HT1080 (cell line): ENCODE measurements at places on chromosomes 2 and 18. TPM values are rescaled to one million over a fixed set of nuclear protein-coding genes. Genes with fewer than 3 reads are reported as not detected.

CCDC141 gene
- not detected in 2 replicates for total RNA-seq

DNA sequence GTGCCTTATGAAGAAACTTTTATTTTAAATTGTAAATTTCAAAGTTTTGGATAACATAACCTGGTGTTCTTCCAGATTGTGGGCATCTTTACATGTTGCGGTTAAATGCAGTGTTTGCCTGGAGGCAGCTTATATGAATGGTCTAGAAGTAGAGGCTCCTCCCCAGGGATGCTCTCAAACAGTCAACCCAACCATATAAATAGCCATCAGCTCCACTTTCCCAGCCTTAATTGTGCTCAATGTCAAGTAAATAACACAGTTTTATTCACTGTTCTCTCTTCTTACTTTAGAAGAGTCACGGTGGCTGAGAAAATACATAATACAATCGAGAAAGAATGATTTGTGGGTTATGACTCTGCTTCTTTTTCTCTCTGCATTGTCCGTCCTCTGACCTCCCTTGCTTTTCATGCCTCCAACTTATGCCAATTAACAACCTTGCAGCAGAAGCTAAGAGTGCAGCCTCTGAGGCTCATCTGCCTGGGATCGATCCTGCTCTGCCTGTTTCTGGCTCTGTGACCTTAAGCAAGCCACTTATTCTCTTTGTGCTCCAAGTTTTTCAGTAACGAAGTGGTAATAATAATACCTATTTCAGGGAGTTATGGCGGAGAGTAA is 100.3 kb downstream of the DAW1 start:
- no peak for DNase-seq

GRCh38 chr2:213119061-213119809 is 32.2 kb downstream of the IKZF2 start:
- DNase-seq, result peak; percentile 91

DNA sequence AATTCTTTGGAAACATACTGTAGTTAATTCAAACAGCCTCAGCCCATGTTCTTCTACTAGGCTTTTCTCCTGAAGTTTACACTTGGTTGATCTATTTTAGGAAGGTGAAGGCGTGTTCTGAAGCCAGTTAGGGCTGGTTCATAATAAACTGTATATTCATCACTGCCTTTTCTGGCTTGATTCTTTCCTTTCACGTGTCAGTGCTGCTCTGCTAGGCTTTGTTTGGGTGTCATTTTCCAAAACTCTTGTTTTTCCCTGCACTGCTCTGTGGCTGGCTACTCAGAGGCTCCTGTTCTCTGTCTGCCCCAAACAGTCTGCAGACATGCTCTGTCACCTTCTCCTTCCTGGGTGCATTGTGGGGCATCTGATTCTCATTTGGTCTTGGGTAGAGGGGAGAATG is 136.1 kb downstream of the PARD3B start:
- DNase-seq, result no peak

AOX1 gene
- total RNA-seq, result 27.6 and 30.8 TPM in 2 replicates

DNA sequence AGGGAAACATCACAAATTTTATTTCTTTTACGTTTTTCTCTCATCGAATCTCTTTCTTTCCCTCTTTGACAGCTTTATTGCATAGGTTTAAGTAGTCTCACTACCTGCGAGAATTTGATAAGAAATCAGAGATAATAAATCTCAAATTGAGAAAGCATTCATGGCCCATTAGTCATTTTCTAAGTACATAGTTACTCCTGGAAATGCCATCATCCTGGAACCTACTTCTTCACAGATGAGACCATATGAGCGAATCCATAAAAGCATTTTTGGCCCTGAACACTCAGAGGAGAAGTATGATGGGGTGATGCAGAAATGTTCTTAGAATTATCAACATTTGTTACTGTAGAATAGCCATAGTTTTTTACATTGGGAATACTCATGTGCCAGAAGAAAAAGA is 138.0 kb upstream of the ARHGAP28 start:
- no peak for DNase-seq

DNA sequence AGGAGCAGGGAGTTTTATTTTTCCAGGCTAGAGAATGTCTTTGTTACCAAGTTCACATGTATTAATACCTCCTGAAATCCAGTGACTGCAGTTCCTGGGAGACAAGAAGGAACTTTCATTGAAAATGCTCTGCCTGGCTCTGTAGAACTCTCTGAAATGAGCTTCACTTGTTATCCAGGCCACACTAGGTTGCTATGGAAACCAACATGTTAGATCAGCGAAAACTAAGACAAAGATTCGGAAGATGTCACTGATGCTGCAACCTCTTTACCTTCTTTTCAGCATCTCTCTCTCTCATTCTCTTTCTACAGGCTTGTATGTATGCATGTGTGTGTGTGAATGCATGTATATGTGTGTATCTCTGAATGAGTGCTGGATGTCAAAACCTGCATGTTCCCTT is 218.5 kb downstream of the TRIB2 start:
- no peak for DNase-seq

CERKL gene
- 0.03 TPM in 1 of 2 replicates, not detected in the other for total RNA-seq

DNA sequence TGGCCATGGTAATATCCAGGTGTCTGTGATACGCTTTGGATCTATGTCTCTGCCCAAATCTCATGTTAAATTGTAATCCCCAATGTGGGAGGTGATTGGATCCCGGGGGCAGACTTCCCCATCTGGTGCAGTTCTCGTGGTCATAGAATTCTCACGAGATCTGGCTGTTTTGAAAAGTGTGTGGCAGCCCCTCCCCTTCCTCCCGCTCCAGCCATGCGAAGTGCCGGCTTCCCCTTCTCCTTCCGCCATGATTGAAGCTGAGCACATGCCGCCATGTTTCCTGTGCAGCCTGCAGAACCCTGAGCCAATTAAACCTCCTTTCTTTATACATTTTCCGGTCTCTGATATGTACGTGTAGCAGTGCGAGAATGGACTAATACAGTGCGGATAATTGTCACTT is 42.5 kb downstream of the GPC1 start:
- no peak for DNase-seq

- DNase-seq, result no peak
Observed at GRCh38 chr2:10524851-10525572, 76.9 kb upstream of the ODC1 start.

GRCh38 chr2:112004253-112004645 is 50.8 kb upstream of the TMEM87B start:
- DNase-seq, result no peak

- no peak for DNase-seq
Observed at GRCh38 chr2:168231609-168232241, 15.7 kb downstream of the STK39 start.

GRCh38 chr18:55893948-55894347 is 306.0 kb upstream of the TCF4 start:
- DNase-seq, result no peak

DNA sequence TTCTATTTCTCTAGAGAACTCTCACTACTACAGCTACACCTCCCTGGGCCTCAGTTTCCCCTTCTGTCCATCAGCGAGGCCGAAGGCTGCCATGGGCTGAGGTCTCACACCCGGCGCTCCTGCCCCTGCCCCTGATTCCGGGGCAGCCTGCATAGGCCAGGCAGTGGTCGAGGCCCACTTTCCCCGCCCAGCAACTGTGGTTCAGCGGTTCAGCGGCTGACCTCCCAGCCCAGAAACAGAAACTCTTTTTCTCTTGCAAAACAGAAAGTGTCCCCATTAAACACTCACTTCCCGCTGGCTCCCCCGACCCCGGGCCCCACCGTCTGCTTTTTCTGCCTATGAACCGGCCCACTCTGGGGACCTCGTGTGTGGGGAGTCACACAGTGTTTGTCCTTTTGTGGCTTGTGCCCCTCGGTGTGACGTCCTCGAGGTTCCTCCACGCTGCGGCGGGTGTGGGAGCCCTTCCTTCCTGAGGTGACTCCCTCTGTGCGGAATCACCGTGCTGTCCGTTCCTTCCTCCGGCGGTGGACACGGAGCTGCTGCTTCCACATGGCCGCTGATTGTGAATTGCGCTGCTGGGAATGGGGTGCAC is 16.0 kb downstream of the PDCD1 start:
- no peak for DNase-seq

- no peak for DNase-seq
Observed at GRCh38 chr2:188309364-188309763, 17.7 kb downstream of the GULP1 start.

GRCh38 chr18:57833441-57834101 is 30.5 kb upstream of the ATP8B1 start:
- DNase-seq, result peak; percentile 61

DNA sequence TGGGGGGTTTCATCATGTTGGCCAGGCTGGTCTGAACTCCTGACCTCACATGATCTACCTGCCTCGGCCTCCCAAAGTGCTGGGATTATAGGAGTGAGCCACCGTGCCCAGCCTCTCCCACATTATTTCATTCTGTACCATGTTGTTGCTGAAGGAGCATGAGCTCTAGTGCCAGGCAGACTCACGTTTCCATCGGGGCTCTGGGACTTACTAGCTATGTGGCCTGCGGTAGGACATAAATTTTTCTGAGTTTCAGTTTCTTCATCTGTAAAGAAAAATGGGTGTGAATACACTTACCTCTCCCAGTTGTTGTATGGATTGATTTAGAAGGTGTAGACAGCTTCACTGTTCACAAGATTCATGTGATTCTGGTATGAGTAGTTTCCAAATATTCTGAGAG is 30.8 kb upstream of the CCL20 start:
- DNase-seq, result no peak

DNA sequence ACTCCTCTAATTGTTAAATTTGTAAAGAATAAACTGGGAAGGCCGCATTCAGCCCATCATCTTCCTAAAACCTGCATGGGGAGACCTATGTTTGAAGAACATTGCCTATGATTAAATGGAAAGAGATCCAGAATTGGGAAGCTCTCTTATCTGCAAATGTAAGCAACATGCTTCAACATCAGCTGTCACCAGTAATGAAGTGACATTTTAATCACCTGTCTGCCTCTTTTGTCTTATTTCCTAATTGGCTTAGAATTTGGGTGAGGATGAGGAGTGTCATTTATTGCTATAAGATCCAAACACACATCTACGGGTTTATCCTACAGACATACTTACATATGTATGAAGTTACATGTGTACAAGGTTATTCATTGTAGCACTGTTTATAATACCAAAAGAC is 26.0 kb upstream of the SSB start:
- DNase-seq, result no peak

ARHGAP28 gene
- 2.5 TPM in 1 of 2 replicates, not detected in the other for total RNA-seq

MARCHF7 gene
- 80.3 and 84.1 TPM in 2 replicates for total RNA-seq

DNA sequence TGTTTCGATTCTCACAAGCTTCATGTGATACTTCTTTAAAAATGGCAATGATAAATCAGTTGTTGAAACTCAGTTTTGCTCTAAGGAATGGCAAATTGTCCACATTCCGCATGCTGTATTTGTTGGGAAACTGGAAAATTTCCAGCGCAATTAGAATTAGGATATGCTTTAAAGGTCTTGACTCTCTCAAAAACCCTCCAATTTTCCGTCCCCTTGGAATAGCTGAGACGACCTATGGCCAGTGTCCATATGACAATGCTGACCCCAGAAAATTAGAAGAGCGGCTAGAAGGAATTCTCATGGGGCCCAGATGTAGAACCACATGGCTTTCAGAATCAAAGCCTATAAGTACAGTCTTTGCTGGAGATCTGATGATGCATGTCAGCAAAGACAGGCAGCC is 170.8 kb downstream of the TMEM18 start:
- DNase-seq, result no peak

GRCh38 chr2:25041307-25041927 is 459 bp upstream of the EFR3B start:
- peak; percentile 23 for DNase-seq

VWA3B gene
- not detected in 2 replicates for total RNA-seq

DNA sequence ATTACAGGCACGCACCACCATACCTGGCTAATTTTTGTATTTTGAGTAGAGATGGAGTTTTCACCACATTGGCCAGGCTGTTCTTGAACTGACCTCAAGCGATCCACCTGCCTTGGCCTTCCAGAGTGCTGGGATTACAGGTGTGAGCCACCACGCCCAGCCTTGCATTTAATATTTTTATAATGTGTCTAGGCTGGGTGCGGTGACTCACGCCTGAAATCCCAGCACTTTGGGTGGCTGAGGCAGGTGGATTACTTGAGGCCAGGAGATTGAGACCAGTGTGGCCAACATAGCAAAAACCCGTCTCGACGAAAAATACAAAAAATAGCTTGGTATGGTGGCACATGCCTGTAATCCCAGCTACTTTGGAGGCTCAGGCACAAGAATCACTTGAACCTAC is 3.2 kb downstream of the RPL37A start:
- no peak for DNase-seq

- no peak for DNase-seq
Observed at GRCh38 chr18:52577795-52578194, 237.8 kb downstream of the DCC start.

- peak; percentile 2 for DNase-seq
Observed at GRCh38 chr2:58899692-58900091, 658.6 kb upstream of the FANCL start.

GRCh38 chr2:191166756-191167445 is 16.1 kb upstream of the STAT4 start:
- no peak for DNase-seq

ALPG gene
- not detected in 2 replicates for total RNA-seq

- DNase-seq, result no peak
Observed at GRCh38 chr18:396251-396555, 104.3 kb downstream of the COLEC12 start.

ALMS1 gene
- total RNA-seq, result 12.3 and 14.6 TPM in 2 replicates

DNA sequence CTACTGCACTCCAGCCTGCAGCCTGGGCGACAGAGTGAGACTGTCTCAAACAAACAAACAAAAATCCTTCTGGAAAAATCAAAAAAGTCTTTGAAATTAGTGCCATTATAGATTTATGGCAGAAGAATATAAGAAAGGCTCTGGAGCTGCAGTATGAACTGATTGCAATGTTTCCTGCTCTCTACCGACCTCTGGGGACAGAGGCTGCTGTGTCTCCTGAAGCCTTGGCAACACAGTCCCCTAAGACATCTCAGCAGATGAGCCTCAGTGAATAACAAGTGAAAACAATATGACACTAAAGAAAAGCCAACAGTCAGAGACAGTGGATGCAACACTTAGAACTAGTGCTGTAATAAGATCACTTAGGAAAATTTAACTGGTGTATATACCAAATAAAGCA is 494.9 kb upstream of the LRATD1 start:
- DNase-seq, result no peak

GRCh38 chr2:52077159-52077558 is 1045.2 kb upstream of the NRXN1 start:
- DNase-seq, result no peak

SLC19A3 gene
- total RNA-seq, result not detected in 2 replicates
